Endothelial cell of umbilical vein (primary cell): ENCODE measurements at places on chromosomes 2 and 18.

GRCh38 chr2:162175714-162176113, 23.7 kb upstream of the GCG start:
- DNase-seq: no peak

DNA sequence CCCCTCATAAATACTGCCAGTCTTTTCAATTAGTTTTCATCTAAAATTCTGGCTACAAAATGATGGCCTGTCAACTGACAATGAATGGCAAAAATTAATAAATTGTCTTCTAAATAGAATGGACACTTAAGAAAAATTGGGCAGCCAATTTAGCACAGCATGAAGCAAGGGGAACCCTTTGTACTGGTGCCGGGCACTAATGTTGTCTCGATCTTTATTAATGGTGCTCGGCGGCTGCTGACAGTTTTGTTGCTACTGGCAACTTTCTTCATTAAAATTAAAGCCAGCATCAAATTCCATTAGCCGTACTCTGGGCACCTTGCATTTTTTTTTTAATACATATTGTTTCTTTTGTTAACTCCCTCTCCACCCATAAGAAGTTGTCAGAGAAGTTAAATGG, 309.3 kb downstream of the GBX2 start:
- peak; percentile 23 for DNase-seq

GRCh38 chr2:88177556-88177955, 7.4 kb downstream of the THNSL2 start:
- no peak for DNase-seq

GRCh38 chr18:80034852-80035406, 695 bp downstream of the RBFA start:
- DNase-seq: peak; percentile 20

DNA sequence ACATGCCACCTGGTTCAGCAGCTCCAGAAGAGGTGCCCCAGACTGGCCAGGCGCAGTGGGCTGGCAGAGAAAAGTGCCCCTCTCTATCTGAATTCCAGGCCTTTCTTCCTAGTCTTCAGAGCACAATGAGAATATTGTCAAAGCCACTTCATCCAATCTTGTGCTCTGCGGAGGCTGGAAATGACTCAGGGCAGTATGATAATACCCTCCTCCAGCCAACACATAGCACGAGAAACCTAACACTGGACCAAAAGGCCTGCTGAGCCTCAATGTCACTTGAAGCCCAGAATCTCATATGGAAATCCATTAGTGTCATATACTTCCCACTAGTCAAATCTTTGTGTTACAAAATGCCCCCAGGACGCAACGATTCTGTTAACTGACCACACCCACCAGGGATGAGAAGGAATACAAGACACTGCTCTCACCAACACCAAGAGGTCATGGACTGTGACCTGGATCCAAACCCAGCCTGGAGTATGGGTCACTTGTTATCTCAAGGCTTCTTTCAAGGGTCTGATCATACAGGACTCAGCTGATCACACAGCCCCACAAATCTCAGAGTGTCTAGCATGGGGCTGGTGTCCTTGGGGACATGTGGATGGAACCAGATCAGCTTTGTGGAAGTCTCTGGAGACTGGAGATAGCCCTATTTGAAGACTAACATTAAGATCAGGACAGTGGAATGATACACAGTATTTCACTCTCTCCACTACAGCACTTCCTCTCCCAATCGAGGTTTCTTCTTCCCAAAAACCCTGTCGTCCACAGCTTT, 10.1 kb downstream of the KIF3C start:
- DNase-seq: peak; percentile 44
